Coronary artery (tissue), 2 donors: ENCODE measurements at places on chromosomes 3 and 15.

- DNase-seq = no peak
These were observed 64.6 kb downstream of the ARNT2 start for GRCh38 chr15:80468796-80469195.

GRCh38 chr3:95172164-95172943 lies 1109.5 kb downstream of the NSUN3 start:
- DNase-seq = no peak

- no peak for DNase-seq
These were observed 2.7 kb upstream of the ISL2 start for GRCh38 chr15:76333720-76334437.

DNA sequence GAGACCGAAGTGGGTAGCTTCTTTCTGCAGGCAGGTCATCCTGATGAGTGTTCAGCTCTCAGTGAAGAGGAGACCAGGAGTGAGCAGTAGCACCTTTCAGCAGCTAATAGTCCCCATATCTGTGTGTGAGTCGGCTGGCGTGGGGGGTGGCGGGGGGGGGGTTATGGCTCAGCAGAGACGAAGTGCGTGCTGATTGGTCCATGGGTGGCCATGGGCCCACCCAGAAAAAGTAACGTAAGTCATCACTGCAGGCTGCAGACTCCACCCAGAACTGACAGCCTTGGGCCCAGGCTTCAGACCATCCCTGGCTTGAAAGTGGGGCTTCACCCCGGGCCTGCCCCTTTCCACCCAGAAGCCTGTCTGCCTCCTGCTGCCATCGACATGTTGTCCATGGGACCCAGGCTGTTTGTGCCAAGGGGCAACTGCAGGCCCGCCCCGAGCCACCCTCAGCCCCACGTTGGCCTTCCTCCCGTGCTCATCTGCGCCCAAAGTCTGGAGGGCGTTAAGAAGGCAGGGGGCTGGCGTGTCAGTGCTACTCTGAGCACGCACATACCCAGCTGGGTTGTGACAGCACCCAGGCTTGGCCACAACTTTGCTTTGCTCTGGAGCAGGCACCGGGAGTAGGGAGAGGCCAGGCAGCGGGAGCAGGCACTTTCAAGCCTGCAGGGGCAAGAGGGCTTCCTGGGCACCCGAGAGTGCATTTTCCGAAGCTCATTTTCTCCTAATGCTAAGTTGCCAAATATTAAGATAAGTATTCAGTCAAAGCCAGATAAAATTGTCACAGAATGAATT lies 511.7 kb upstream of the CDIN1 start:
- no peak for DNase-seq

DNA sequence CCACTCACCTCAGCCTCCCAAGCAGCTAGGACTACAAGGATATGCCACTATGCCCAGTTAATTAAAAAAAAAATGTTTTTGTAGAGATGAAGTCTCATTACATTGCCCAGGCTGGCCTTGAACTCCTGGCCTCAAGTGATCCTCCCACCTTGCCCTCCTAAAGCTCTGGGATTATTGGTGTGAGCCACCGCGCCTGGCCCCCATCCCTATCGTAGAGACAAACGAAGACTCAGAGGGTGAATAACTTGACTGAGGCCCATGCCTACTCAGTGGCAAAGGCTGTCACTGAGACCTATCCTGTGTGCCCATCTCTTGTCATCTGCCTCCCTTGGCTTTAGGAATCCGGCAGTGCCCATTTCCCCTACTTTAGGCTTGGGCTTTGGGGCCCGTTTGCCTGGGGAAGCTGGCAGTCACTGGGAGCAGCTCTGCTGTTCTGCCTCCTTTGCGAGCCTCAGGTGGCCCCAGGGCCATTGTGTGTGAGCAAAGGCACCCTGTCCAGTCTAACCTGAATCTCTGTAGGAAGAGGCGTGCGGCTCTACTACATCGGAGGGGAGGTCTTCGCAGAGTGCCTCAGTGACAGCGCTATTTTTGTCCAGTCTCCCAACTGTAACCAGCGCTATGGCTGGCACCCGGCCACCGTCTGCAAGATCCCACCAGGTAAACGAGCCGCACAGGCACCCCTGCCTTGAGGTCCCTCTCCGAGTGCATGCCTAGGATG lies 70.1 kb downstream of the AAGAB start:
- DNase-seq = no peak

- no peak for DNase-seq
These were observed 243.4 kb upstream of the ZNF717 start for GRCh38 chr3:76028774-76029173.

DNA sequence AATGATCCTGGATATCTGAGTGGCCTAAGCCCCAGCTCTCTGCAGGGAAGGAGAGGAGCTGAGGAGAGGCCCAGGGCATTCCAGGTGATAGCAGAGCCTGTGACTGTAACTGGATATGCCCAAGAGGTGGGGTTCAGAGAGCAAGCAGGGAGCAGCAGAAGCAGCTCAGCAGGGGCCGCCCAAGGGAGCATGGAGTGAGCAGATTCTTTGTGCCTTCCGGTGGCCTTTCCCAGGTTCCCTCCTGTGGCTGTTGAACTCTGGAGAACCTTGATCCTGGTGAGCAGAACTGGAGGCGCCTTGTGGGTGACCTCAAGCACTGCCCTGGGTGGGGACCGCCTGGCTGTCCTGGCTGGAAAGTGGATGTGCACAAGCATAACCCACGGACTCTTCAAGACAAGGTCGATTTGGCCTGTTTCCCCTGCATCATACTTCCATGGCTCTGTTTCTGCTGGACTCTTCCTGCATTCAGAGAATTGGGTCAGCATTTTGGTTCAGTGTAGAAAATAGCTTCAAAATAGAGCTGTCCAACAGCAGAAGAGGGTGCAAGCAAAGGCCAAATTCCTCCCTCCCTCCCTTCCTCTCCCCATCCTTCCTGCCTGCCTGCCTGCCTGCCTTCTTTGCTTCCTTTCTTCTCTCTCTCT lies 76.1 kb downstream of the ARNT2 start:
- no peak for DNase-seq

DNA sequence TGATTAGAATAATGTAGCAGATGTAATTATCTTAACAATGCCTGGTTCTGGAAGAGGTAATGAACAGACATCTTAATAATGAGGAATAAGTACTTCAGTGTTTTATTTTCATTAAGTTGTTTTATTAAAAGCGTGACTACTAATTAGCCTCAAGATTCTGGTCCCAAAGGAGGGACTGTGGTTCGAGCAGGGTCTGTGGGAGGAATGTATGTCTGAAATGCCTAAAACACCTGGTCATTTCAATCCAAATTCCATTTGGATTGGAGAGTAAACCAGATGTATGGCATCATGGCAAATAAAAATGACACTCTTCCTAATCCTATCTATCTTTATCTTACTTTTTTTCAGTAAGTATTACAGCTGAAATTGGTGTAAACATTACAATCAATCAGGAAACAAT lies 243.2 kb downstream of the PDZRN3 start:
- DNase-seq = no peak

GRCh38 chr15:101482526-101483371 lies 6.8 kb downstream of the PCSK6 start:
- DNase-seq = no peak

GRCh38 chr15:94040541-94041248 lies 190.7 kb upstream of the MCTP2 start:
- DNase-seq = no peak

DNA sequence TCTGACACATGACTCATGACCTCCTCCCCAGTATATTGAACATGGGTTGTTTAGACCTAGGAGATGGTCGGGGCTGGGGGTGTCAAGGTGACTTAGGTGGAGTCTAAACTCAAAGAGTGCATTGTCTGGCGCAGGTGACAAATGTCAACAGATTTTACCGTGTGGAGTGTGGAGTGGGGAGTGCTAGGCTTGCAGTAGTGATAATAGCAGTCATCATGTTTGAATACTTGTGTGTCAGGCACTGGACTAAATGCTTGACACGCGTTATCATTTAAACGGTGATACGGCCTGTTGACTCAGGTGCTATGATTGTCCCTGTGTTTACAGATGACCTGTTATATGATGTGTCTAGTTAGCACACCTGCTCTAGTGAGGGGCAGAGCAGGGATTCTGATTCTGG lies 30.8 kb downstream of the MUC20 start:
- no peak for DNase-seq

DNA sequence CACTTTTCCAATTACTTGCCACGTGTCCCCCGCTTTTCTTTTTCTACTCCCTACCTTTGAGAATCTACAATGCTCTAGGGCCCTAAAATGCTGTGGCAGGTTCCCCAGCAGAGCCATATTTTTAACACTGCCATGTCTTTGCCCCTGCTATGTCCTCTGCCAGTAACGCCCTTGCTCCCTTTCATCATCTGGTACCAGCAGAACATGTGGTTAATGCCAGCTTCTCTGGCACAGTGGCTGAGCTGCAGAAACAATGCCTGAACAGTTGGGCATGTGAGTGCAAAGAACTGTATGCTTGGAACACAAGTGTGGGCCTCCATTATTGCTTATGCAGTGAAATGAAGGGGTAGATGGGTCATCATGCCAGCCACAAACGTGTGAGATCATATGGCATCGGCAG lies 287.6 kb downstream of the NEK10 start:
- DNase-seq = no peak

GRCh38 chr3:77288348-77288747 lies 248.4 kb downstream of the ROBO2 start:
- no peak for DNase-seq

GRCh38 chr15:25689592-25689991 lies 173.5 kb downstream of the ATP10A start:
- DNase-seq = no peak

DNA sequence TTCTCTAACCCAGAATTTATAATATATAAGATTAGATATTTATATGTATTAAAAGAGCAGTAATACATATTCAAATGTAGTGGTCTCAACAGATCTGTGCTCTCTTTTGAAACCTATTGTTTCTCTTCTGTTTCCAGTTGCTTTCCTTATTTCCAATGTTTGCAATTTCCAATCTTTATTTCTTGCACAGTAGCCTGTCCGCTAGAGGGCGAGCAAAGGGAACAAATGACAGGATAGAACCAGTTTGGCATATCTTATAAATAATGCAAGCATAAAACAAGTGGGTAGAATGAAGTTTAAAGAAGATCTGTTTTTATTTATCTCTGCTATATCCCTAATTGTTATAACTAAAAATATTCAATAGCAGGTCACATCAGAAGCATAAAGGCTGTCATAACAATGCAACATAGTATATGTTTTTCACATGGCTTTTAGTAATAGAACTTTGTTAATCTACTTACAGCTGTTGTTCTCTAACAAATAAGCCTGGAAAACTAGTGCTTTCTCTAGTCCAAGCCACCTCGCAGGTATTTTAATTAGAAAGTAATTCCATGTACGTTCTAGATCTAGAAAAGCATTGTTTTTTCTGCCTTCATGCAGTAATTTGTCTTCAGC lies 15.1 kb upstream of the TCAIM start:
- DNase-seq = no peak

DNA sequence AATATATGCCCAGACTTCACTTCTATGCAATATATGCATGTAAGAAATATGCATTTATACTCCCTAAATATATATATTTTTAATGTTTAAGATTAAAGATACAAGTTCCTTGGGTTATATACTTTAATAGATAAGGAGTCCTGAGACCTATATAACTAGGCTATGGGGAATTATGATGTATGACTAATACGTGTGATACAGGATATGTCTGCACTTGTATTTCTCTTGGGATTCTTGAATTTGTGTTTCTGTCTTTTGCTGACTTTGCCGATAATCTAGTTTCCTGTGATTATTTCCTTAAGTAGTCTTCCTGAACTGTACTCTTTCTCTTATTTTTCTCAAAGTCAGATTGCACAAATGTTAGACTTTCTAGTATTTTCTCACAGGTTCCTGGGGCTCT lies 109.6 kb downstream of the PIK3CB start:
- DNase-seq = no peak

GRCh38 chr15:74531144-74531811 lies 9.7 kb upstream of the ARID3B start:
- DNase-seq = no peak

DNA sequence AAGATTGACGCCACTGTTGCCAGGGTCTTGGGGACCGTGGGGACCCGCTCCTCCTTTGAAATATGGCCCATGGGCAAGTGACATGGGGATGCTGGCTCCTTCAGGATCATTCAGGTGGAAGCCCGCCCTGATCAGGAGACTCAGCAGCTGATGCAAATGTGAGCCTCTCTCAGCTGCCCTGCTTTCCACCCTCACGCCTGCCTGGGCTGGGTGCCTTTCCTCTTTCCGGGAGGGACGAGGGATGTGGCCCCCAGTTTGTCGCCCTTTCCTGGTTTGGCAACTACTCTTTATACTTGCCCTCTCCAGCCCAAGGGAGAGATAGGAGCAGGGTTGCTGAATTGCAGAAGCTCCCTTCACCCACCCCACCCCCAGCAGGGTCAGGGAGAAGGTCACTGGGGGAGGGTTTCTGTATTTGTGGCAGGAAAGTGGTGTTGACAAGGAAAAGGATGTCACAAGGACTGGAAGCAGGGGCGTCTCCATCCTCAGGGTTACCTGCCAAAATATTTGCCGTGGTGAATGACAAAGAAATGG lies 21.8 kb downstream of the DNASE1L3 start:
- no peak for DNase-seq

- DNase-seq = no peak
These were observed 553.4 kb downstream of the ZIC1 start for GRCh38 chr3:147962408-147963164.

DNA sequence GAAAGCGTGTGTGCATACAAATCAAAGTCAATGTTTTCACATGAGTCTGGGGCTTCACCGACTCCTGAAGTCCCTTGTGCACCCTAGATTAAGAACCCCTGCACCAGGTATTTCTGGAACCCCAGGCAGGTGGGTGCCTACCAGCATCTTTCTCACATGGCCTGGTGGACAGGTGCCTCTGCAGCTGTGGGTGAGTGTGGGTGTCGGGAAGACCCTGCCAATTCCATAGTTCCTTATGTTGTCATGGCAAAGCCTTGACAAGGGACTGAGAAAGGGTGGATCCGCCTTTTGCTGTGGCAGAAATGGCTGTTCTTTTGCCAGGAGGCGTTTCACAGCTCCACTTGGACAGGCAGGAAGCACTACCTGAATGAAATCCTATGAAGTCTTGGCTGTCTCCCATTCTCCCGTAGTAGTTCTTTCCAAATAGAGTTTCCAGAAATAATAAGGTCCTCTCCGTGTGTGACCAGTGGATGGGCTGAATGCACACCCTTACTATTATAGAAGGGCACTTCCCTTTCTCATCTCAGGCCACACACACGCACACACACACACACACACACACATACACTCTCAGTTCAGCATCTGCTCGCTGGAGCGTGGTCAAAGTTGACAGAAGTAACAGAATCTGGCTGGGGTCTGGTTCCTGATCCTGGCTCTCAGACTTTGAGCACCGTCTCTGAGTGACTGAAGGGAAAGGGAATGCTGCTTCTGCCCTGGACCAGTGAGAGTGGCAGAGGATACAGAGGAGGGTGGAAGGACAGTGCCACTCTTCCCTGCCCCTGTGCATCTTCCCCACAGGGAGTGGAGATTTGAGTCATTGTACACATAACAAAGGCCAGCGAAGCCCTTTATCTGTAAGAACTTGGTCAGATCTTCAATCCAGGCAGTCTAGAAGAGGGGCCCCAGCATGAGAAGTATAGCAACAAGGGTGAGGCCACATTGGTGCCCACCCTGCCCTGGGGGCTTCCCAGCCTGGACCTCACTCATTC lies 38.7 kb downstream of the PDIA5 start:
- DNase-seq = no peak

DNA sequence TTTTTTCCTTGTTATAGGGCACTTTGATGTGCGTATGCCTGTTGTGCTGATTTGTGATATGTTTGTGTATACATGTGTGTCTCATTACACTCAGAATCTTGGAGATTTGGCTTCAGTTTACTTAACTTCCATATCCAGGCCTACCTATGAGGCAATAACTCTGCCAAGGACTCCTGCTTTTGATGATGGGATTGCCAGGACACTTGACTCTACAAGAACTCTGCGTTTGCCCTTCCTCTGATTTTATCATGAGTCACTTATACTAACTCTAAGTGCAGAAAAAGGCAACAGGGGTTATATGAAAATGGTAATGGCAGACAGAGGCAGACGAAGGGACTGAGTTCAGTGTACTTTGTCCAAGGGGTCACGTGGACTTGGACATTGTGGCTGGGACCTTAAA lies 33.6 kb downstream of the MCTP2 start:
- no peak for DNase-seq
